NCI-H510A (cell line): ENCODE measurements at places on chromosomes 1 and 21.

DNA sequence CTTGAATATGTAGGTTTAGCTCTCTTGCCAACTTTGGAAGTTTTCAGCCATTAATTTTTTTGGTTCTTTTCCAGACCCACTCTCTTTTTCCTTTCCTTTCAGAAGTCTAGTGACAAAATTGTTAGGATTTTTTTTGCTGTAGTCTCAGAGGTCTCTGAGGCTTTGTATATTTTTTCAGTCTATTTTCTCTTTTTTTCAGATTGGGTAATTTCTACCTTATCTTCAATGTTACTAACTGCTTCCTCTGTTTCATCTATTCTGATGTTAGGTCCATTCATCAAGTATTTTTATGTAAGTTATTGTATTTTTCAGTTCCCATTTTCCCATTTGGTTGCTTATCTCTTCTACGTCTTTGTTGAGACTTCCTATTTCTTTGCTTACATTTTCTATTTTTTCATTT is 15.7 kb downstream of the RGS2 start:
- no peak for DNase-seq

DNA sequence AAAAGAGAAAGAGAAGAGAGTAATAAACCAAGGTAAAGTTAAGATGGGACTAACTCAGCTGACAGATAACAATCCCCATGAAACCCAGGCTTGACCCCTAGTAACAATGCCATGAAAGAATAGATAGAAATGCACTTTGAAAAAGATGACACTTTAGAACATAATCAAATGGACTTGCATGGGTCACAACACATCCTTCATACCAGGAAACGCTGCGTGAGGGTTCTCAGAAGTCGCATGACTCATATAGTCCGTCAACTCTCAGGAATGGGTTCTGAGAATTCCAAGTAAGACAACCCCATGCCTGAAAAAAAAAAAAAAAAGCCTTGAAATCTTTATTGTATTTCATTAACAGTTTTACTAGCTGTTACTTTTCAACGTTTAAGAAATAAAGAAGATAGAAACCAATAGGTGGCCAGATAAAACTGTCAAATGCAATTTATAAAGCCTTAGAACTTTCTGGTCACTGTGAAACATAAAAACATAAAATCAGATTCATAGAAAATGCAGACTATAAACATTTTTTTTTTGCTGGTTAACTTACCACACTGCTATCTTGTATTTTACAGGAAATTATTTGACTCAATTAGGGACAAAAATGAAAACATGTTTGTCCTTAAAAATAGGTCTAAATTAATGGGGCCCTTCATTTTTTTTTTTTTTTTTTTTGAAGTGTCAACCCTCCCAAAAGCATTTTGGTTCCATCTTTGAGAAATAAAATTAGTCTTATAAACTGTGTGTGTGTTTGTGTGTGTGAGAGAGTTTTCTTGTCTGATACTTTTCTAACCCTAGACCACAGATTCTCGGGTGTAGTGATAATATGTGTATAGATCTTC is 202.1 kb downstream of the NCAM2 start:
- no peak for DNase-seq

GRCh38 chr1:172951730-172952365 is 98.9 kb downstream of the TNFSF18 start:
- DNase-seq = no peak

DNA sequence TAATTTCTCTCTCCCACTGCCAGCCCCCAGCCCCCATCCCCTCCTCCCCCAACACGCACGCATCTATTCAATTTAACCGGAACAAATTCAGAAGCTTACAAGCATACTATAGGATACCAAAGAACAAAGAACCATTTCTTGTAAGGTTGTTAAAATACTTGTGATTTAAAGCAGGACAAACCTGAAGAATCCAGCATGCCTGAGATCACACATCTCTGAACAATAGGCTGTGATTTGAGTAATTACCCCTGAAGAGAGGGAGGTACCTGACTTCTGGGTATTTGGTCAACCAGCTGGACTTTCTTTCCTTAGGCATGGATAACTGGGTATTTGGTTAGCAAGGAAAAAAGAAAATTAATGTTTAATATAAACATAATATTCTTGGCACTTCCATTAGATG is 105.1 kb downstream of the NMNAT2 start:
- DNase-seq = no peak

DNA sequence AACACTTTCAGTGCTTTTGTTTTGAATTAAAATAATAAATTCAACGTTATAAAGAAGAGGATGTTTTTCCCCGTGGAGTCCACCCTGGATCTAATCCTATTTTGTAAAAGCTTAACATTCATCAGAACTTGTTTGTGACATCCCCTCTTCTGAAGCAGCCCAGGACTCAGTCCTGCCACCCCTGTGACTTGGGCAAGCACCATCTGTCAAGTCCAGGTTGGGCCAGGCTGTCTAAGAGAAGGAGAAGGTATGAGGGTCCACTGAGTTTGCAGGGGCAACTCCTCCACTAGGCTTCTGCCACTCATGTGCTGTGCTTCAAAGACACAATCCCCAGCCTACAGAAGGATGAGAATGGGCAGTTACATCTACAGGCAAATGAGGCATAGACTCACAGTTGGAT is 59.7 kb downstream of the MT1HL1 start:
- no peak for DNase-seq

- peak; percentile 24 for DNase-seq
These were observed 150.3 kb downstream of the HMGB4 start for GRCh38 chr1:34013958-34014737.

GRCh38 chr1:89990976-89991831 is 3.7 kb upstream of the ZNF326 start:
- no peak for DNase-seq

DNA sequence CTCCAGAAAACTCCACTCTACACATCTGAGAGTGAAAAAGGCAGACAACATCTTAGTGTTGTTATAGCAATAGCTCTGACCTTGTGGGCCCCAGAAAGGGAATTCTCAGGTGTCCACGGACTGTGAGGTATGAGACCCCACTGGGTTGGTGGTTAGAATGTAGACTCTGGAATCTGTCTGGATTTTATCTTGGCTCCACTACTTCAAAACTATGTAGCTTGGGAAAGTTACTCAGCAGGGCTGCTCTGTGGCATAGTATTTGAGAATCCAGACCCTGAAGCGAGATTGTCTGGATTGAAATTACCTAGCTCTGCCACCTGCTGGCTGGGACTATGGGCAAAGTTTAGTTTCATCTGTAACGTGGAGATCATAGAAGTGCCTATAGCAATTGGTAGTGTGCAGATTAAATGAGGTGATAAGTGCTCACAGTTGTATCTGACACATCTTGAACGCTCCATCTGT is 25.8 kb downstream of the PRDM2 start:
- DNase-seq = no peak

- no peak for DNase-seq
These were observed 54.5 kb downstream of the ATP1B1 start for GRCh38 chr1:169160845-169161495.

- DNase-seq = no peak
These were observed 5.3 kb downstream of the ADIPOR1 start for GRCh38 chr1:202952818-202953217.

- DNase-seq = no peak
These were observed 2.0 kb upstream of the ENAH start for GRCh38 chr1:225654688-225655508.

DNA sequence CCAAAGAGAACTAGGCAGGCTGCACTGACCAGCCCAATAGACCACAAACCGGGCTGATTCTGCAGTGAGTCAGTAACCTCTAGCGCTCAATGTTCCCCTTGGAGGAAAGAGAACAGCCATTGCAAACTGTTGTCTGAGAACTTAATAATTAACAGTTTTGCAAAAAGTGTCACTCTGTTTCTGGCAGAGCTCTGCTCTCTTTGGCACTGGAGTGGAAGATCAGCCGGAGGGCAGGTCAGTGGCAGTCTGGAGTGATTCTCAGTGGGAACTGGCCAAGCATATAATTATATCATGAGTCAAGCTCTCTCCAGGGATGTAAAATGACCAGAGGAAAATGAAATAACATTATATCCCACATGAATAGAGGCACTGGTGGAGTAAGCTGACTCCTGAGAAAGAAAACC is 238.3 kb downstream of the HLX start:
- DNase-seq = no peak

GRCh38 chr1:198352975-198353695 is 187.3 kb downstream of the ATP6V1G3 start:
- no peak for DNase-seq

DNA sequence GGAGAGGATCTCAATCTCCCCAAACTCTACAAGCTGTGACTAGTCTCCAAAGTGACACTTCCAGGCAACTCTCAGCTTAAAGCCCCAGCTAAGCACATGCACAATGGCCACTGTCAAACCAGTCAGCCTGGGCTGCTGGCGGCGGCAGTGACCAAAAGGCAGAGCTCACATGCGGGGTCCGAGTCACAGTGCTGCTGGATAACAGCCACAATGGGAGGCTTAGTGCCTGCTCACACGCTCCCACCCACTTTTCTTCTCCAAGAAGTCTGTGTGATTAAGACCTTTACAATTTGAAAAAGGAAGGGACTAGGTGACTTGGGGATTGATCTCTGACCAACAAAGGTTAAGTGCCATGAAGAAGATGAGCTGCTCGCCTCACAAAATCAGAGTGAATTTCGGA is 16.8 kb downstream of the RIPK4 start:
- no peak for DNase-seq

DNA sequence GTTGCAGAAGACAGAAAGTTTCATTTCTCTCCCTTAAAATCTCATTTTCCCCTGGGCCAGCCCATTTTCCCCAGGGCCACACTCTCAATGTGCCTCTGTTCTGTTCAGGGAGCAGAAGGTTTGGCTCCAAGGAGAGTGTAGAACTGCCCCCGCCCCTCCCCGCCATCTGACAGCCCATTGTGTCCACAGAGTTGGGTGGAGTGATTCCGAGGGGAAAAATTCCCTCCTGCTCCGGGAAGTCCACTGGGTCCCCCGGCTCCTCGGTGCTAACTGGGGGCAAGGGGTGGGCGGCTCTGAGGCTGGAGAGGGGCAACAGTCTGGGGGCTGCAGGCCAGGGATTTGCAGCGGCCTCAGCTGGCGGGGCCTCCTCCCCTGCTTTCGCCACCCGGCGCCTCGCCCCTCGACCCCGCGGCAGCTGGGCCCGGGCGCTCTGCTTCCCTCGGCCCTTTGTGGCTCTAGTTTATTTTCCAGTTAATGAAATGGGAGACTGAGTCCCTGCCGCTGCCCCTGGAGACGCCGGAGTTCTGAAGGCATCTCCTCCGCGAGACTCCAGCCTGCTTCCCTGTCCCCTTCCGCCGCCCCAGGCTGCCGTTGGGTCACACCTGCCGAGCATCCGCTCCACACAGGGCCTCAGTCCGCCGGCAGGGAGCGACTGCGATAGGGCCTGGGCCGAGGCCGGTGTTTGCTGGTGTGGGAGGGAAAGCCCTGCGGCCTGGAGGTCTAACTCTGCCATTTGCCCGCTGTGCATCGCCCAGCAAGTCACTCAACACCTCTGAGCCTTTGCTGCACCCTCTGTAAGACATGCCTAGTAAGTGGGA is 14.7 kb upstream of the KIRREL1 start:
- no peak for DNase-seq

- DNase-seq = no peak
These were observed 39.2 kb upstream of the SERBP1 start for GRCh38 chr1:67469431-67469830.

DNA sequence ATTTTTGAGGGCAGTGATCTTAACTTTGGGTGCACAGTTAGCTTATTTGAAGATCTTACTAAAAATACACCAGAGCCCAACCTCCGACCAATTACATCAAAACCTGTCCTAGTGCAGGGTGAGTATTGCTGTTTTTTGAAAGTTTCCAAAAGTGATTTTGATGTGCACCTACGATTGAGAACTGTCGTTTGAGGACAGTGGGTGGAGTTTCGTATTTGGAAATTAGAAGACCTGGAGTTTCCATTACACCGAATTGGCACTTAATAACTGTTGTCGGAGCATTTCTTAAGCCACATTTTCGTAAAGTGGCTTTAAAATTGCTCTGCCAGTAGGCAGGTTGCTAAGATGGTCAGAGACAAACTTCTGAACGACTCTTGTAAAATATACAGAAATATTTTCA is 1.1 kb downstream of the SOD1 start:
- DNase-seq = no peak

DNA sequence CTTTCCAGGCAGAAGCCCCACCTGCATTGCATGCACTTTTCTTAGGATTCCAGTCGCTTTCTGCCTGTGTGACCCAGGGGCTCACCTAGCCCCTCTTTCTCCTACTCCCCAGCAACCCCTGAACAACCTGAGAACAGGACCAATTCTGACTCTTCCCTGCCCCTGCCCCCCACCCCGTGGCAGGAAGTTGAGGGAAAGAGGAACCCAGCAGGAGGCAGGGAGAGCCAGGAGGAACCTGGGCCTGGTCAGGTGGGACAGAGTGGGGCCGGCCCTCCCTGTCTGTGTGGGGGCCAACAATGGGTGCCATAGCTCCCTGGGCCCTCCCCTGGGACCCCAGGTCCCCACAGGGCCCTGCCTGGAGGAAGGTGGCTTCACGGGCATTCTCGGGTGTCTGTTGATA is 6.1 kb downstream of the BMP8A start:
- no peak for DNase-seq

DNA sequence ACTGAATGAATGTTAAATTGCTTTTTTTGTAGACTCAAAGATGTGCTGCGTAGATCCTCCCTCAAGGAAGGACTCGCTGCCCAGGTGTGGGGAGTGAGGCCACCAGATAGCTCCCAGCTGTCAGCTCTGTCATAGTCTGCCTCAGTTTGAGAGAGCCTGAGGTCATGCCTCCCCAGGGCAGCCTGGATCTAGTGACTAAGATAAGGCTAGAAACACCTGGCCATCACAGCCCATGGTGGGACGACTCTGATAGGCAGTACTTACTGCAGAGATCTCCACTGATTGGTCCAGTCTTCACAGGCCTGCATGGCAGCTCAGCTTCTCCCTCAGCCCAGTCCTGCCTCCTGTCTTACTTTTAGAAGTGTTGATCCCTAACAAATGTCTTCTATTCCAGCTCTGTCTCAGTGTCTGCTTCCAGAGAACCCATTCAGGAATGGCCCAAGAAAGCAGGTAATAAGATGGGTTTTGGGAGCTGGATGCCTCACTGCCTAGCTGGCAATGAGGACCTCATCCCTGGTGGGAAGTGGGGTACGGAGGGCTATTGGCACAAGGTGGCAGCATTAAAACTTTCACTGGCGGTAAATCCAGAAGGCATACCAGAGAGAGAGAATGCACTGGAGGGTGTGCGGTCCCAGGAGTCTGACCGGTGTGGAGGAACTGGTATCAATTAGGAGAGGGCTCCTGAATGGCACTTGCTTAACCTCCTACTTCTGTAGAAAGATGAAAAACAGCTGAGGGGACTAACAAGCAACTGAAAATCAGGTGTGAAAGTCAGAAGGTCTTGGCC is 55.3 kb upstream of the GPR37L1 start:
- peak; percentile 40 for DNase-seq

DNA sequence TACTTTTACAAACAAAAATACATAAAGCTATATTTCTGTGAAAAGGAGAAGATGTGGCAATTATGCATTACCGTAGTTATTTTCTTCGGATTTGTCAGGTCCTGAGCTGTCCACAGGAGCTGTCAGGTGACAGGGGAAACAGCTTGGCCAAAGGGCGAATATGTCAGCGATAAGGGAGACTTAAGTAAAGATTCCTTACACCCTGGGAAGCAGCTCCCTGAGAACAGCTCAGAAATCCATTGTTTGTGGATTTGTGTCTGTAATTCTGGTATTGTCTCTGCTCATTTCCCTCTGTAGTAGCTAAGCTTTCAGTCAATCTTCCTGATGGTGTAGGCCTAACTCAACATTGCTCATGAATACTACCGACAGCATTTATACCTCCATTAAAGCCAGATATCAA is 7.1 kb upstream of the CD34 start:
- no peak for DNase-seq
